Retina (tissue), 1 donor: ENCODE measurements at places on chromosomes 13 and 19.
A peak's percentile ranks its signal among the peaks of the same experiment; 100 is the strongest.

DNA sequence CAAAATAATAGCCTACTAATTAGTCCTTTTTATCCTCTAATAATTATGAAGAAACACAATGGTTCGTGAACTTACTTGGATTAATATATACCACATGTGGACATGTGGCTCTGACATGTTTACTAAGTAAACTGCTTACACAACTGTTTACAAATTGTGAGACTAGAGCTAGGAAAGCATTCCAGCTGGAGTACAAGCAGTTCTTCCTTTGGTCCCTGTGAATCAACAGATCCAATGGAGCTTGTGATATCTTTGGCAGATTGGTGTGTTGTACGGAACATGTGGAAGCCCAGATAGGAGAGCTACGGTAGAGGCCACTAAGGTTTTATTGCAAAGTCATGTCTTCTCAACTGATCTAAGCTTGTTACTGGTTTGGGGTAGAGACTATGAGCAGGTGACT, 145.5 kb upstream of the SPRY2 start:
- no peak for DNase-seq

DNA sequence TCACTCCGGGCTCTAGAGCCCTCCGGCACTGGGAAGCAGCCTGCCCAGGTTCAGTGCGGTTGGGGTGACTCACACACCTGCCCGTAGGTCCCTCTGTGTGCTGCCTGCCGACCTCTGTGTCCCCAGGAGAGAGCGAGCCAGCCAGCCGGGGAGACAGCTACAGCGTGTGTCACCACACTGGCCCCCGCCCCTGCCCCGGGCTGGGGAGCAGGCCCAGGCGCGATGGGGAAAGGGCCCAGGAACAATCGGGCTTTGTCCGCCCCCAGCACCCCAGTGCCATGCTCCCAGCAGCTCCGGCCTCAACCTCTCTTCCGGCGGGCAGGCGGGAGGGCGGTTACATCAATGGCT, at the start of gene KLK6:
KLK6 (minus strand) TSS at position 179 of the 348 bp plus-strand sequence. CDS start 1,487 bp downstream, outside the sequence.
- DNase-seq: no peak

DNA sequence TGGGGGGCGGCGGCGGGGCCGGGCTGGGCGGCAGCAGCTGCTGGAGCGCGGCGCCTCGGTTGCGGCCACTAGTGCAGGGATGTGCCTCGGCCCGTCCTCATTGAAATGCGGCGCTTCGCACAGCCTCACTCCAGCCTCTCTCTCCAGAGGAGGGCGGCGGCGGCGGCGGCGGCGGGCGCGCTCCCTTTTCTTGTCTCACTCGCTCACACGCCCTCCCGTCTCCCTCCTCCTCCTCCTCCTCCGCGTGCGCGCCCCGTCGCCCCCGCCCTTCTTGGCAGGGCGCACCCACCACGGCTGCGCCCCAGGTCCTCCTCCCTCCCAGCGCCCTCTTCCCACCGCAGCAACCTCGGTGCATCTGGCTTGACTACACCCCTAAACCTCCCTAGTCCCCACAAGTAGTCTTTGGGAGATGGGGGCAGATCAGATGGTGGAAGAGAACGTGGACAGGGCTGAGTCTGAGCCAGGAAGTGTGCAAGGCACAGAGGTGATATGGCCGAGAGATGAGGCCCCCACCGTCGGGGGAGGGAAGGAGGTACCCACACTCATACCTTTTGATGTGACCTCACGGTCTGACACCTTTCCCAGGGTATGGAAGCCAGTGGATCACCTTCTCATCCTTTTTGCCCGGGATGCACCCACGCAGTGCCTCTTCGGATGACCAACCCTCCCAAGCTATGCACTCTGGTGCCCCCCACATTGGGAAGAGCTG, at the start of gene DCLK1:
DCLK1 (minus strand) TSS at position 161 of the 709 bp plus-strand sequence.
- peak; percentile 89 for DNase-seq

GRCh38 chr19:58566989-58567388, 6.1 kb downstream of the MZF1 start:
- DNase-seq: no peak
